Suppressor macrophage treated with lipopolysaccharide for 1 hour (primary cell): ENCODE measurements at places on chromosomes 11 and 22.

GRCh38 chr11:60394666-60395380 lies 1.4 kb upstream of the MS4A14 start:
- DNase-seq = peak; percentile 92

GRCh38 chr11:19628018-19628417 lies 84.6 kb upstream of the NAV2 start:
- peak; percentile 10 for DNase-seq

DNA sequence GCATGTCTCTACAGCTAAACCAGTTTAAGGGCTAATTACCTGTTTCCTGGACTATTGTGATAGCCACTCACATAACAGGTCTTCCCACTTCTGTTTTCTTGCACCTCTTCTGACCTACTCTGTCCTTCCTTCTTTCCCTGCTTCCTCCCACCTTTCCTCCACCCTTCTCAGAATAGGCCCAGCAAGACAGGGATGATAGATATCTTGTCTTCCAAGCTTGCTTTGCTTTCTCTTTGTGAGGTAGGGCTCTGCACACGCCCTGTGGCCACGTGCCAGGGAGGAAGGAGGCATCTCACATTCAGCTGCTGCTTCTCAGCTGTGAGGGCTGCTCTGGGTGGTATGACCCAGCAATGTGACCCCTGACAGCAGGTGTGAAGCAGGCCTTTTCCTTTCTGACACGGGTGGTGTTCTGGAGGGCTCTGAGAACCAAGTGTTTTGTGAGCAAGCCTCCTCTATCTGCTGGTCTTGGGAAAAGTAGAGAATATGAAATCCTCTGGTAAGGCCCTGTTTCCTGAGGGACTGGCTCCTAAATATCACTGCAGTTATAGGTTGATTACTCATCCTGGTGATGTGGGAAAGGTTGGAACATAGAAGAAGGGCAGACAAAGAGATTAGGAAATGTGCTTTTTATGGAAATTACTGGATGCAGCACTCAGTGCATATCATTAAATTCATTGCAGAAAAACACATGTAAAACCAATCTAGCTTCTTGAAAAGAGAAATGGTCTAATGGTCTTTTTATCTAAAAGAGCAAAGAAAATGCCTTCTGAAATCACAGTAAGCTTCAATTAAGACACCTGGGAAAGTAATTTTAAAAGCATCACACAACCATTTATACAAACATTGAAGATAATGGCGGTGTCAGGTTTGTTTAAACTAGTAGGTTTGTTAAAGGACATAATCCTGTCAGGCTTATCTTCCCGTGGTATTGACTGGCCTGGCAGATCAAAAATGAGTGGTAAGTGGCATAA lies 8.5 kb downstream of the AMOTL1 start:
- DNase-seq = no peak

- no peak for DNase-seq
Observed at GRCh38 chr22:46081036-46081830, 69.1 kb upstream of the PPARA start.

GRCh38 chr11:69541001-69541285 lies 59.5 kb downstream of the LINC01488 start:
- DNase-seq = no peak

DNA sequence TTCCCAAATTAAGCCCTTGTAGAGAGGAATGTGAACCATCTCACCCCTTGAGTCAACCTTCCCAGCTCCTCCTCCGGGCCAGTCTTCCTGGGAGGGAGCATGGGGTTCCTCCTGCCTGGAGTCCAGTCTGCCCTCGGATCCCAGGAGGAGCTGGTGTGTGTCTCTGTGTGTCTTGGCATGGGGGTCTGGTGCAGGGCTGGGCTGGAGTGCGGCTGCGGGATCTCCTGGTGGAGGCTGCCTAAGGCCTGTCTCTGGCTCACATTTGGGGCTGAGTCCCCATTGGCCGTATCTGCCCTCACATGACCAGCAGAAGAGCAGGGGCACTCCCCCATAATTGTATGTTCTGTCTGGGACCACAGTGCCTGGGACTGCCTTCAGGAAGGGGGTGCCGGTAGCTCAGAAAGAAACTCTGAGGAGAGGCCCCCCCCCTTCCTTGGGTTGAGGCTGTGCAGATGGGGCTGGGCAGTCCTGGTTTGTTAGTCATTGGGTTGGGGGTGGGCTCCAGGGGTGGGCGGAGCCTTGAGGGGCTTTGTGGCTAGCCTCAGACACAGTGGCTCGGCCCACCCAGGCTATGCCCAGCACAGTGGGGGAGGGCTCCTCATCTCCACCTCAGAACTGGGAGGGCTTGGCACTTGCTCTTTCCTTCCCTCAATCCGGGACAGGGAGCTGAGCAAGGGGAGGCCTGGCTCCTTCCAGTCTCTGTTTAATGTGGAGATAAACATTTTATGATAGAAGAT lies 2.9 kb downstream of the C1QTNF5 start:
- DNase-seq = no peak

DNA sequence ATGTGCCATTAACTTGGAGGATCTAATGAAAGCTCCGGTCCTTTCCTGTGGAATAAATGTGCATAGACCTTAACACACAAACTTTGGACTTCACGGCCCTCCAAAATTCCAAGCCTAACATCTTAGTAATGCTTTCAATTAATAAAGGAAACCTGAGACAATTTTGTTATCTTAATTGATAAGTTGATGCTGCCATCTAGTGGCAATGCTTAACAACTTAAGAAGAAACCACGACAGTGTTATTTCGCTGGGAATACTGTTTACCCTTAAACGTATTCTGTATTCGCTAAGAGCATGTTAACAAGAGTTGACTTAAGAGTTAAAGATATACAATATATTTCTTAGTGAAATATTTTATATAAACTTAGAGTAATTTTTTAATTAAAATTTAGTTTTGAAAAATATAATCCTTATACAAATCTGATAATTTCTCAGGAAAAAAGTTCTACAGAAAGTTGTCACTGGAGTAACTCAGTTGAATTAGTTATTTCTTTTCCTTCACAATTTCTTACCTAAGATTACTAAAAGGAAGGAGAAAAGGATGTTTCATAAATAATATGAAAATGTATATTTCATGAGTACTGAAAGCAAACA lies 35.0 kb upstream of the OR9G4 start:
- DNase-seq = peak; percentile 76

GRCh38 chr11:121291896-121292494 lies 576 bp upstream of the SC5D start:
- peak; percentile 56 for DNase-seq

GRCh38 chr11:18243783-18244362 lies 4.6 kb downstream of the SAA2 start:
- peak; percentile 84 for DNase-seq

DNA sequence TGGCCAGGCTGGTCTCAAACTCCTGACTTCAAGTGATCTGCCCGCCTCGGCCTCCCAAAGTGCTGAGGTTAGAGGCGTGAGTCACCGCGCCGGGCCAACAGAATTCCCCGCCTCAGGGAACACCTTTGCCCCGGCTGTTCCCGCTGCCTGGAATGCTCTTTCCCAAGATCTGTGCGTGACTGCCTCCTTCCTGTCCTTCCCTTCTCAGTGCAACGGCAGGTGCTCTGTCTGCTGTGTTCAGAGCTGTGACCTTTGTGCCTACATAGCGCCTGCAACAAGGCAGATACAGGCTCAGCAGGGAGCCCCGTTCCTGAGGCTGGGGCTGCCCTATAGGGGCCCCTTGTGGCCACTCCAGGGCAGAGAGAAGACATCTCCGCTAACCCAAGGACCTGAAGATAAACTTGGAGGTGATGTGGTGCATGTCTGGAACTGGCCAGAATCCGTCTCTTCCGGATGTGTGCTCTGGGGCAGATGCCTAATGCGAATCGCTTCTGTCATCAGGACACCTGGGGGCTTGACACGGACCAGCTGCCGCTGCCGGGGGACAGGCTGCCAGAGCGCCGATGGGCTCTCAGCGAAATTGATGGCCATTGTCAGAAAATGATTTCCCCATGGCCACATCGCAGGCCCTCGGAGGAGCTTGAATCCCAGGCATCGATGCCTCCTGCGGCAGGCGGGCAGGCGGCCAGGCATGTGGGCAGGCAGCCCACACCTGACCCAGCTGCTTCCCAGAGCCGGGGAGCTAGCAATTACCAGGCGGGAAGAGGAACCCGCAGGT lies 43.5 kb upstream of the TCF20 start:
- DNase-seq = peak; percentile 50

- DNase-seq = no peak
Observed at GRCh38 chr11:93099806-93100205, 98.0 kb downstream of the SLC36A4 start.

GRCh38 chr11:132911186-132911585 lies 621.1 kb downstream of the OPCML start:
- DNase-seq = no peak

DNA sequence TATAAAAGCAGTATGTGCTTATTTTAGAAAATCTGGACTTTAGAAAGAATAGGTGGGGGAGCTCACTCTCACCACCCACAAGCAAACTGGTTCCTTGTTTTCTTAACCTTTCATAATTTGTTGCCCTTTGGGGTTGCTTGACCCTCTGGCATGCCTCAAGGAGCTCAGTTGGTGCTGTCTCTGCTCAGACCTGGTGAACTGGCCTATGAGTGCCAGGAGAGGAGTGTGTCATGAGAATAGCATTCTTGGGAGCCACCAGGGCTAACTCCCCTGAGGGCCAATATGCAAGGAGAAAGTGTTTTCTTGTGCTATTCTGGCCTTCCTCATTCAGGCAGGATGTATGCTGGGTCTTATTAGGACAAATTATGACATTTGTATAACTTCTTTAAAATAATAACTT lies 21.0 kb upstream of the AMOTL1 start:
- DNase-seq = no peak

- DNase-seq = no peak
Observed at GRCh38 chr11:133162227-133162626, 370.1 kb downstream of the OPCML start.

- DNase-seq = no peak
Observed at GRCh38 chr11:118054712-118055640, 21.9 kb upstream of the TMPRSS4 start.

DNA sequence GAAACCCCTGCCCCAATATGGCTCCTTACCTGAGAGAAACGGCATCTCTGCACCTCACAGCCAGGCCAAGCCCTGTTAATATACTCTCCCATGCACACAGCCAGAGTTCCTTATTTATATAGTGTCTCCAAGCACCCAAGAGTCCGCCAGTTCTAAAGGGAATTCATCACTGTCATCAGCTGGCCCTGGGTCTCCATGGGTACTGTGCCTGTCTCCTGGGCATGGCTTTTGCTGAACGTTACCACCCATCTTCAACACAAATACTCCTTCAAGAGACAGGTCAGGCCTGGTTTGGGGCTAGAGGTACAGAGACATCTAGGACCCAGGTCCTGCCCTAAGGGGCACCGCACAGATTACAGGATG lies 1.6 kb upstream of the ATG16L2 start:
- no peak for DNase-seq

GRCh38 chr11:121670805-121671282 lies 218.1 kb upstream of the SORL1-AS1 start:
- DNase-seq = no peak

GRCh38 chr11:14905104-14906033 lies 13.3 kb upstream of the CYP2R1 start:
- peak; percentile 32 for DNase-seq

DNA sequence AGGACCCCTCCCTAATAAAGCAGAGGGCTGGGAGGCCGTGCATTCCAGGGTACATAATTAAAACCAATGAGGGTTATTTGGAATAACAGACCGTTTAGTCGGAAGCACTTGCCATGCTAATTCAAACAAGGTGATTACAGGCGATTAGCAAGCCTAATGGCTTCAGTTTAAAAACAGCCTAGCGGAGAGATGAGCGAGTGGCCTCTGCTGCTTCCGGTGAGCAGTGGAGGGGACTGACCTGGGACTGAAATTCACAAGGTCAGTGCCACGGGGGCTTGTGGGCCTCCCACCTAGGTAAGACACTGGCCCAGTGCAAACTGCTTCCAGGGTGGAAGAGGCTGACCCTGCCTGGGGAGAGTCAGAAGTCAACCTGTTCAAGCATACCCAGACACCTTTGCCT lies 56.8 kb upstream of the ALX4 start:
- no peak for DNase-seq

GRCh38 chr22:26974914-26975803 lies 317.8 kb downstream of the MIAT start:
- peak; percentile 20 for DNase-seq

DNA sequence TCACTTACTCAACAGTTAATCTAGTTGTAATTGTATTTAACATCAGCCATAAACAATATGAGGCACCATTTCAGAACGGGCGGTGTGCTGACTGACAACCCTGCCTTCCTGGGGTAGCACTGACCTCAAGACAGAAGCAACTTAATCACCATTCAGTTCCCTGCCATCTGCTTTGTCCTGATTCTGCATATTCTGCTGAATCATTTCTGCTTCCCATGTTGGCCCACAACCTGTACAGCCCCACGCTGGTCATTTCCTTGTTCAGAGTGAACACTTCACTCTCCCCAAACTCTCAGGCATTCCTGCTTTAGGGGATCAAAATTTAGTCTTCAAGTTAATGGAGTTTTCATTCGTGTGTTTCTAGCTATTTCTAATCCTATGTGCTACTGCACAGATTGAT lies 132.3 kb upstream of the ZBED5 start:
- peak; percentile 45 for DNase-seq

GRCh38 chr11:86589856-86590589 lies 82.4 kb downstream of the ME3 start:
- DNase-seq = no peak

DNA sequence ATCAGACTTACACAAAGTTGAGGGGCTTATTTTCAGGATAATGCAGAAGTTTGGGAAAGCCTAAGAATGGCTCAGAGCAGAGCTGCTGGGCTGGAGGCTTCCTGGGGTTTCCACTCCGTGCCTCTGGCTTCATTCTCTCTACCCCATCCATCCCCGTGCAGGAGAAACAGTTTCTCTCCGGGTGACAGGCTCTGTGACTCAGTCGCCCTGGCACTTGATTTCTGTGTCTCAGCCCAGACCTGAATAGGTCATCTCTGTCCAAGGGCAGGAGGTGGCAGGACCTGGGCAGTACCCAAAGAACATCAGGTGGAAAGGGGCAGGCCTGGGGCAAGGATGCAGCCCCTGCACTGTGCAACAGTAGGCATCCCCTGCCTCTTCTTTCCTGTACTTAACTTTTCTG lies 38.4 kb upstream of the RTL6 start:
- no peak for DNase-seq

DNA sequence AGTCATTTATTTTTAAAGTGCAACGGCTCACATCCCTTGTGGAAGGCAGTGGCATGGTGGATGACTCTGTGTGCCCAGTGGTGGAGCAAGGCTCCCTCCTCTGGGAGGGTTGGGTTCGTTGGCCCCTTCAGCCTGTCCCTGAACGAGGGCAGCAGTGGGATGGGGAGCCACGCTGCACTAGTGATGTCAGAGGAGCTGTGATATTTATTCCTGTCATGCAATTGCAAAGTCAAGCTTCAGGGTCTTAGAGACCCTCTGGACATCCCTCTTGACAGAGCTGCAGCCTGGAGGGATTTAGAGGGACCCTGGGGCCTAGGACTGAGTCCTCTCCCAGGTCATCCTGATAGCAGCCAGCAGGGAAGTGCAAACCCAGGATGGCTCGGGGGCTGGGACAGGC lies 78.2 kb upstream of the NARS2 start:
- no peak for DNase-seq

DNA sequence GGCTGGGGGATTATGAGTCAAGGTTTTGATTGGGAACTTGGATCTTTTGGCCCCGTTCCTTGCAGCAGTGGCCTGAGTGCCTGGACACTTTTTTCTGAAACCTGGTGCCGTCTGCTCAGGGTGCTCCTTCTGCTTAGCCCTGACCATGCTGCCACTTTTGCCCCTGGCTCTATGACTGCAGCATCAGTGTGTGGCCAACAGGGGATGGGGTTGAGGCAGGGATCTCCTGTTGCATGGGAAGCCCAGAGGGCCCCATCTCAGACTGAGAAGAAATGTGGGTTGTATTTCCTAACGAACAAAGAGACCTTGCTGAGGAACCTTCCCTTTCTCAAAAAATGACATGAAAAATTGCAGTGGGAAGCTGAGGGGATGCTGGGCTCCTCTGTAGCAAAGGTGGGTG lies 18.7 kb downstream of the POU2F3 start:
- no peak for DNase-seq
